IMR-90 (cell line): ENCODE measurements at places on chromosomes 5 and 9.

DNA sequence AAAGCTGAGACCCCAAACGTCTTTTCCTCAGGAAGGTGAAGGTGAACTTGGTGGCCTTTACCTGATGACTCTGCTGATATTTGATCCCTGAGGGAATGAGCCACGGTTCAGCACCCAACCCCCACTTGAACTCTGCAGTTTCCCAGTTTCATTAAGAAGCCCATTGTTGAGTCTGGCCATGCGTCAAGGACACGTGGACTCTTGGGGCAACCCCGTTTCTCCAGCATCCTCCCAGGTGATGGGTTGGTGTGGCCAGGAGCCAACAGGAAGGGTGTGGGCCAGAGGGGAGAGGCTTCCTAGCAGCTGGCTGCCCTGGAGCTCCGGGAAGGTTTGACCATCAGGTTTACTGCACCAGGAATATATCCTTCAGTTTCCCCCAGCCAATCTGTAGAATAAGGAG is 59.5 kb upstream of the GNE start:
- no peak for DNase-seq
- no peaks in the 10 kb centered on the region for H3K36me3 ChIP-seq
- H3K4me1 ChIP-seq = no peaks in the 10 kb centered on the region
- H3K27me3 ChIP-seq = peaks cover 3% of the 10 kb centered on the region; the same call in 1 of the 2 replicates
- no peak overlapping the region for H3K4me3 ChIP-seq
- no peak overlapping the region for H3K27ac ChIP-seq

GRCh38 chr5:157630341-157630740 is 21.9 kb downstream of the SOX30 start:
- H3K36me3 ChIP-seq = no peaks in the 10 kb centered on the region
- H3K4me3 ChIP-seq = no peak overlapping the region
- no peaks in the 10 kb centered on the region for H3K27me3 ChIP-seq

DNA sequence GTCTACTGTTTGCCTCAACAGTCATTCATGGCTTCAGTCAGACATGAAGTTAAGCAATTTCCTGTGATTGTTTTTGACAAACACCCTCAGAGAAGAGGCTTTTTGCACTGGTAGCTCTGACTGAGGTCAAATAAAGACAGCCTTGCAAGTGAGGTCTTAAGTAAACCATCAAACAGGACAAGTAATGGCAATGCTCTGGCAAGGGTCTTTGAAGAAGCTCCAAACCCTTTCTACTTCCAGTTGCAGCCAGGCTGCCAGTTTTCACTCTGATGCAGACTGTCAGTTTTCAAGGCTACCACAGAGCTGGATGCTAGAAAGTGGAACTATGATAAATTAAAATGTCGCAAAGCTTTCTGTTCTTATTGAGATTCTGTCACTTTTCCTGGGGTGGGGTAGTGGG is 421.5 kb upstream of the PTGER4 start:
- no peak overlapping the region for H3K27ac ChIP-seq
- H3K27me3 ChIP-seq = no peaks in the 10 kb centered on the region
- H3K4me3 ChIP-seq = no peak overlapping the region
- DNase-seq = no peak

DNA sequence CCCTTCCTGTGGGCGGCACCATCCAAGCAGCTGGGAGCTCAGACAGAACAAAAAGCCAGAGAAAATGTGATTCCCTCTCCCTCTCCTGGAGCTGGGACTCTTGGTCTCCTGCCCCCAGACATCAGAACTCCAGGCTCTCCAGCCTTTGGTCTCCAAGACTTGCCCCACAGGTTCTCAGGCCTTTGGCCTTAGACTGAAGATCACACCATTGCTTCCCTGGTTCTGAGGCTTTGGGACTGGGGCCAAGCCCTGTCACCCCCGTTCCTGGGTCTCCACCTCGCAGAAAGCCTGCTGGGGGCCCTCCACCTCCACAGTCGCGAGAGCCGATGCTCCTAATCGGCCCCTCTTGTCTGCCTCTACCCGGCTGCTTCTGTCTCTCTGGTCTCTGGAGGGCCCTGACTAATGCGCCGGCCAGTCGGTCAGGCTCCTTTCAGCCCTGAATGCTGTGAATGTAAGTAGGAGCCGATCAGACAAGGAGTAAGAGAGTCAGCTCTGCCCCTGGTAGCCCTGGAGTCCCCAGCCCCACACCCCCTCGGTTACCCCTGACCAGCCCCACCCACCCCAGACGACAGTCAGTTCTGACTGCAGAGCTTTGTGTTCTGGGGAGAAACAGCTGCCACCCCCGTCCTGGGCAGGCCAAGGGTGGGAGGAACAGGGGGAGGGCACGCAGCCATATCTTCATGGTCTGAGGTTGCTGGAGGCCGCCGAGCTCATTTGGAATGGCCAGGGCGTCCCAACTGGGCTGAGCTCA is 57.5 kb downstream of the VAV2 start:
- no peak for DNase-seq
- no peak overlapping the region for H3K27ac ChIP-seq
- H3K27me3 ChIP-seq = no peaks in the 10 kb centered on the region
- H3K4me3 ChIP-seq = no peak overlapping the region
